Activated CD4-positive, alpha-beta T cell treated with anti-CD3 and anti-CD28 coated beads, Interleukin-2, amount 50 U/mL, for 48 hours (primary cell): ENCODE measurements at places on chromosomes 3 and 15.

DNA sequence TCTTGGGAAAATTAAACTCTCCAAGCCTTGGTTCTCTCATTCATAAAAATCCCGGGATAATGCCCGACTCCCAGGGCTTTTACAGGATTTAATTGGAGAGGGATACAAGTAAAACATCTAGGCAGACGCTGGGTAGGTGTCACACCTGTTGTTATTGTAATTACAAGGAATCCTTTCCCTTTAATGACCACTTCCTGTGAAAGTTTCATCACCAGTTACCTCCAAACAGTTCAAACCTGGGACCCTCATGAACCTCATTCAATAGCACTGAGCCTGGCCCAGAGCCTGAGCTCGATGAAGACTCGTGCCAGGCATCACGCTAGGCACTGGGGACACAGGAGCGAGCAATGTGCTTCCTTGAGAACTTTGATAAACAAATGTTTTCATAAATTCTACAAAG, 2.1 kb upstream of the RYK start:
- DNase-seq, result no peak

GRCh38 chr3:46998121-46998851, 18.8 kb downstream of the NBEAL2 start:
- DNase-seq, result peak; percentile 76

- no peak for DNase-seq
These were observed 337.3 kb upstream of the CBLB start for GRCh38 chr3:106206146-106206545.

DNA sequence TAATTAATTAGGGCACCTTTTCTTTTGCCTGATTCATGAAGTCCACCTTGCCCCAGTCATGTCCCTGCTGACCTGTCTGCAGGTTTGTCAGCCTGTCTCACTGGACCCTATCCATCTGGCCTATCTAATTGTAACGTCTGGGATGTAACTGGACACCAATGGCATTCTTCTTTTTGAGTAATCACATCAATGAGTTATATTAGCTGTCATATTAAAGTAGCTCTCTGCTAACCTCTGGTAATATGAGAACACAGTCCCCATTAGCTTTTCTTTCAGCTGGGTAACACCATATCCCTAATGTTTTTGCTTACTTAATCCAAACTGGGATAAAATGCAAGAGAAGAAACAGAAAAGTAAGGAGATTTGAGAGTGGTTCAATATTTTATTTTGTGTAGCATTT, 166.2 kb upstream of the VEPH1 start:
- DNase-seq, result no peak

GRCh38 chr3:146019508-146019907, 141.5 kb downstream of the PLOD2 start:
- DNase-seq, result no peak

- DNase-seq, result no peak
These were observed 38.3 kb upstream of the SNRPN start for GRCh38 chr15:24916305-24917009.

DNA sequence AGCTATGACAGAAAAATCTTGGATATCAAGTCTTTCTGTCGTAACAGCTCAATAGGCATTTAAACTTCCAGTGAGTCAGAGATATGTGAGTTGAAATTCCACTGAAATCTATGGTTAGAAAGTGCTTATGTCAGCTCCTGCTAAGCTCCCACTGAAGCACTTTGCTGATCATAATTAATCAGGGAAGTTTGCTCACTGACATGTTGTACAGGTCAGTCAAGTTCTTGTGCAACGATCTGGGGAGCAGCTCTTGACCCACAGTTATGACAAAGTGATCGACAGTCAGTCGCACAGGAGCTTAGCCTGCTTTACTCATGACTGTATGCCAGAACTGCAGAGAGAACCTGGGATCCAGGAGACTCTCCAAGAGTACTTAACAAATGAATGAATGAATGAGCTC, 453.5 kb downstream of the SOX2 start:
- DNase-seq, result no peak

DNA sequence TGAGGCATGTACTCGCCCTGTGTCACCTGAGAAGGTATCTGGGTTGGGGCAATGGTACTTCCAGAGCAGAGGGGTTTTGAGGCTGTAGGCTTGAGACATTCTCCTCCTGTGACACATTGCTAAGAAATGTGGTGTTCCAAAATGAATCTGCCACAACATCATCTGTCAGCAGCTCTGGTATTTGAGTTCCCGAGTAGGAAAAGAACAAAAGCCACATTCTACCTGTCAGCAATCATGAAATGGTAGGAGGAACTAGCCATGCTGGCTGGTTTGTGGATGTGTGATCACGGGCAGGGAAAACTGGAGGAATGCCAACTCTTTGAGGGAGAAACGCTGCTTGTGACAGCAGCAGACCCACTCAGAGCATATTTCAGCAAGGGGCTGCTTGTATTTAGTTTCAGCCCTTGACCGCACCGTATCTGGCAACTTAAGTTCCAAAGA, 579.4 kb upstream of the TBL1XR1 start:
- DNase-seq, result no peak

GRCh38 chr3:35393901-35394799, 245.2 kb upstream of the ARPP21 start:
- no peak for DNase-seq

- DNase-seq, result no peak
These were observed 77.4 kb downstream of the NEDD4 start for GRCh38 chr15:55915876-55916567.

DNA sequence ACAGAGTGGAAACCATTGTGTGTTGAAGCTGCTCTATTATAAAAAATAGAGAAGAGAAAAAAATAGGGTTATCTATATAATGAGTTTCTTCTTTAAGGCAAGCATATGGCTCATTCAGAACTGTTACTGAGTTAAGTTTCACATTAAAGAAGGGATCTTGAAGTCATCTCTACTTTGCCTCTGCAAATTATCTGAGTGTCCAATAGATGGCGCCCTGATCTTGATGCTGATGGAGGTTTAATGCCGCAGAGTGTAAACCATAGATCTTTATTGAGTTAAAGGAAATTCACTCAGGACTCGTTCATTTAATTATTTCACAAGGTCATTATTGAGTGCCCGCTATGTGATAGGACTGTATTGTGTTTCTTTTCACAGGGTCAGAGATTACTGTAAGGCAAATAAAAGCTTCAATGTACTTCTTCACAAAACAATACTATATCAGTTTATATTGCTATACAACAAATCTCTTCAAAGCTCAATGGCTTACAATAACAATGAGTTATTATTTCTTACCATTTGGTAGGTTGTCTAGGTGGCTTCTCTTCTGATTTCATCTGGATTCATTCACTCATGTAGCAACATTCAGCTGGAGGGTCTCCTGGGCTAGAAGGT, 171.4 kb downstream of the NSUN3 start:
- peak; percentile 8 for DNase-seq

- no peak for DNase-seq
These were observed 191.3 kb upstream of the CMC1 start for GRCh38 chr3:28050120-28050519.

DNA sequence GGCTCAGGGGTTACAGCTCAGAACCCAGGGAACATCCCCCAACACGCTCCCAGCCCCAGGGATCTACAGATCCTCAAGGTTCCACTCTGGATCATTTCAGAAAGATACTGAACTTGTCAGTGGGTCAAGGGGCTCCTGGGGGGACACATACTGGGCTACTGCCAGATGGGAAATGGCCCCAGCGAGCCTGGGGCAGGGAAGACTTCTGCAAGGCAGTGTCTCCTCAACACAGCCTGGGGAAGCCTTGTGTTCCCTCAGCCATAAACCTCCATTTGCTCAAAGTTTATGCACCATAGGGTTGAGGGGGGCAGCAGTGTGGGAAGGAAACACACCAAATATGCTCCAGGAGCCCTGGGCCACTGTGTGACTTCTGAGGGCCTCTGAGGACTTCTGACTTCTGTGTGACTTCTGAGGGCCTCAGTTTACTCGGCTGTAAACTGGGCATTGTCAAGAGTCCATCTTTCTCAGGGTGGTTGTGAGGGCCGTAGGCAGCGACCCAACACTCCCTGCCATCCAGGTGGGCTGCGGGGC, 58.4 kb downstream of the IQSEC1 start:
- DNase-seq, result peak; percentile 24

DNA sequence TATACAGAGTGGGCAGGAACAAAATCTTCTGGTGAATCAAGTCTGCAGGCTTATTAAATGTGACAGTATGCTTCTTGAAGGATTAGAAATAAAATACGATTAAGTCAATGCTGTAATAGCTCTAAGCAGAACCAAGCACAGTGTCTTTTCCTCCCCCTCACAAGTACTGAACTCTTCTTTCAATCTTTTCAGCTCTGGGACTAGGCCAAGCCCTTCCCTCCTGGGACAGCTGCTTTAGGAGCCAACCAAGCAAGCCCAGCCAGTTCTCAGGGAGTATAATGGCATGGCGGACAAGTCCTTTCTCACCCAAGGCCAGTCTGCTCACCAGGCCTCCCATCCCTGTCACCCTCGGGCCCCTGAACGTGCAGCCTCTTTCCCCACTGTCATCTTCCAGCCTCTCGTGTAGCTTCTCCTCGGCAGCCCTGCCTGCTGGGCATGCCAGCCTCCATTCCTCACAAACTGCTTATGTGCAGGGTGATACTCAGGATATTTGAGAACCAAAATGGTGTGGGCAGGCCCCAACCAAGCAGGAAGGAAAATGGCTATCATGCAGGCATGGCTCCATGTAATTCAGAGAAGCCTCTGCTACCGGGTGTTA, 8.4 kb upstream of the PPP1R2 start:
- no peak for DNase-seq

DNA sequence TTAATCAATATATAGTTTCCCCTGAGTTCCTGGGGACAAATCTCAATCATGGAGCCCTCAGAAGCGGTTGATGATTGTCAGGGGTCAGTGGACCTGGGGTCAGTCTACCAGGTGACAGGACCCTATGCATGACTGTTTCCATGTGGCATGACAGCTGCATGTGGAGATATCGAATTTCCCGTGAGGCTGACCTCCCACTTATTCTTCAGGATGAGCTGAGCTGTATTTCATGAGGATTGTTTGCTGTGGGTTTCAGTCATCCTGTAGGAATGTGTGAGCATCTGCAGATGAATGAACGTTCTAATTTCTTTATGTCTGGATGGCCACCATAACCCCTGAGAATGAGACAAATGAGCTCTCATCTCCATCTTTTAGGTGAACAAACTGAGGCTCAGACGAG, 93.0 kb upstream of the HES1 start:
- no peak for DNase-seq

- no peak for DNase-seq
These were observed 159.6 kb upstream of the PROK2 start for GRCh38 chr3:71944482-71945065.

DNA sequence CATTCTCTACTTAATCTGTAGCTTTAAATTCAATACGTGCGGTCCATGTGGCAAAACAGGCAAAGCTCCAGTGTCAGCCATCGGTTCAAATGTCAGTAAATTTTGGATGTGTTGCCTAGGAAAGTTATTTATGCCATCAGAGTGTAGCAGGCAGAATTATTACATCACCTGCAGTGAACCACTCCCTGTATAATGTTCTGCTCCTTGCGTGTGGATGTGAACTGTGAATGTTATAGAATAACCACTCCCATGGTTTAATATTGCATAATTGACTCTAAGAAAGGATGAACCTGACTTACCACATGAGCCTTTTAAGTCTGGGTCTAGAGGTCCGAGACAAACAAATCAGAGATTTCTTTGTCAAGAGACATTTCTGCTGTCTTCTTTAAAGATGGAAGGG, 145.5 kb downstream of the GOLIM4 start:
- DNase-seq, result no peak

GRCh38 chr3:195794708-195795107, 17.0 kb downstream of the MUC4 start:
- DNase-seq, result no peak

- no peak for DNase-seq
These were observed 378.9 kb downstream of the GAP43 start for GRCh38 chr3:116002235-116002634.

DNA sequence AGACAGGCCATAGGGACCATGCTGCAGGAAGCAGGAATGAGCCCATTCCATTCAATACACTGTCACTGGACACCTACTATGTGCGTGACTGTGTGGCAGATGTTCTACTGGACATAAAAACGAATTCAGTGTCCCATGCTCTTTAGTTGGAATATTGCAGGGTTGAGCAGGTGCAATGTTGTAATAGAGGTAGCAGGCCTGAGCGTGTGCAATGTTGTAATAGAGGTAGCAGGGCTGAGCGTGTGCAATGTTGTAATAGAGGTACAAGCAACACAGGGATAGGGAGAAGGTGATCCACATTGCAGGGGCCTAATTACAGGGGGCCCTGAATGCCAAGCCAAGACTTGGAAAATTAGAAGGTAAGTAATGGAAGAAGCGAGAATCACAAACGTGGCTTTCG, 261.4 kb upstream of the HES1 start:
- no peak for DNase-seq

GRCh38 chr3:127884041-127884440, 31.0 kb upstream of the KBTBD12 start:
- no peak for DNase-seq

- no peak for DNase-seq
These were observed 58.6 kb upstream of the SLC6A1 start for GRCh38 chr3:10933805-10934481.

DNA sequence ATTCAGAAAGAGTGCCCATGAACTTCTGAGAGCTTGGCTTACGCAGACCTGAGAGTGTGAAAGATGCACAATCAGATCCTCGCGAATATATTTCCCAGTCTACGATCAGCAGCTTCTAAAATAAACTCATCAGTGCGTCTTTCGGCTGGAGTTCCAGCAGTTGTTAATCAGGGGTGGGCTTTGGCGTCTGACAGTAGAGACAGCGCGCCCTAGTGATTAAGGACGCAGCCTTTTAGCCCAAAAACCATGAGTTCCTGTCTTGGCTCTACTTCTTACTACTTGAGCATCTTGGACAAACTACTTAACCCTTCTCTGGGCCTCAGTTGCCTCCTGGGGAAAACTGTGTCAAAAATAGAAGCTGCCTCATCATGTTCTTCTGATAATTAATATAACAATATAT, 15.8 kb upstream of the ARRDC4 start:
- DNase-seq, result no peak

DNA sequence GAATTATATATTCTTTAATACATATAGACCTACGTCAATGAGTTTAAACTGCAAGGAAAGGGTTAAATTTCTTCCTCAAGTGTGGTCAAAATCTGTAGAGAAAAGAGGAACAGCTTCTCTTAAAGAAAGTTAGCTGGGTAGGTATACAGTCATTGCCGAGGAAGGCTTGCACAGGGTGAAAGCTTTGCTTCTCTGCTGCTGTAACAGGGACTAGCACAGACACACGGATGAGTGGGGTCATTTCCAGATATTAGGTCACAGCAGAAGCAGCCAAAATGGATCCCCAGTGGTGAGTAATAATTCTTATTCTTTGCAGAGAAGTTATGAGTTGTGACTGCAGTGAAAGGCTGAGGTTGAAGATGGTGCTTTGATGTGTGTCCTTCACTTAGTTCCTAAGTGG, at the start of gene CD86:
Gene CD86 (plus strand): TSS at position 148 of the 400 bp plus-strand sequence. CDS start 128 bp downstream, at position 276.
- no peak for DNase-seq

GRCh38 chr3:149808209-149808829, 4.7 kb upstream of the RNF13 start:
- peak; percentile 52 for DNase-seq

- no peak for DNase-seq
These were observed 200.2 kb downstream of the RPLP1 start for GRCh38 chr15:69652751-69653305.
